Stimulated activated CD8-positive, alpha-beta memory T cell treated with anti-CD3 and anti-CD28 coated beads, Interleukin-4, amount 100 ng/mL, for 1 hour (primary cell): ENCODE measurements at places on chromosomes 12 and 14.

DNA sequence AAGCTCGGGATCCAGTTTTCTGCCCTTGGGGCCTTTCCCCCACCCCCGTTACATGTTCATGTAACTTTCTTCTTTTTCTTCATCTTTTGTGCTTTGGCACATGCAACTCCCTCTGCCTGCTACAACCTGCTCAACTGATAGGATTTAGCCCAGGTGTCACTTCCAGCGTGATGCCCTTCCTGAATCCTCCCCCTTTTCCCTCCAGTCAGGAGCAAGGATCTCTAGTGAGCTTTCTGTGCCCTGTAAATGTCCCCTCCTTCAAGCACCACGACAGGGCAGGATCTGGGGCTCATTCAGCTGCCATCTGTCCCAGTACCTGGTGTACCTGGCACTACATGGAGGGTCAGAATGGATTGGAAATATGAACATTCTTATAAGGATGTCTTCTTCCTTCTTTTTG lies 15.3 kb downstream of the PELI2 start:
- DNase-seq, result no peak

GRCh38 chr12:1805441-1806081 lies 14.8 kb upstream of the LRTM2 start:
- DNase-seq, result no peak

GRCh38 chr12:22598141-22598762 lies 26.7 kb upstream of the ETNK1 start:
- DNase-seq, result no peak

DNA sequence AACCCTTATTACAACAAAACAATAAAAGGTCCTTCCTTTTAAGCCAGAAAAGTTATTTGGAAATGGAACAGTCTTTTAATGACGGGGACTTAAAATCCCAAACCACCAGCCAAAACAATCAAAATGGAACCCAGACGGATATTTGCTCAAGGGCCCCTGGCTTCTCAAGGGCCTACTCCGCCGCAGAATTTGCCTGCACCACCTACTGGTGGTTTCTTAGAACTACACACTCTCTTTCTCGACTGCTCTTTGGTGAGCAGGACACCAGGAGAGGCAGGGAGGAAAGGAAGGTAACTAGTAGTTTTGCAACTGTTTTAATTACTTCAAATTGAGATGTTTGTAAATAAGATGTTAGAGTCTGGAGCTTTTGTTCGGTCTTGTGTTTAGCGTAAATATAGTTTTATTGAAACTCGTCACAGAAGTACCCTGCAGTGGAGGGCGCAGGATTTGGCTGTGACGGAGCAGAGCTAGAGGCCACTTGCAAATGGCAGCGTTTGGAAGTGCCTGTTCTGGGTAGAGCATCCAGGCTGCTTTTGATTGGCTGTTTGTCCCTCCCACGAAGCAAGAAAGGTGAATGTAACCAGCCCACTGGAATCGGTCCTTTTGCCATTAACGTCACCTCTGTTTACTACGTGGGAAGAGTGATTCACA lies 238.5 kb downstream of the CACNA1C start:
- no peak for DNase-seq

DNA sequence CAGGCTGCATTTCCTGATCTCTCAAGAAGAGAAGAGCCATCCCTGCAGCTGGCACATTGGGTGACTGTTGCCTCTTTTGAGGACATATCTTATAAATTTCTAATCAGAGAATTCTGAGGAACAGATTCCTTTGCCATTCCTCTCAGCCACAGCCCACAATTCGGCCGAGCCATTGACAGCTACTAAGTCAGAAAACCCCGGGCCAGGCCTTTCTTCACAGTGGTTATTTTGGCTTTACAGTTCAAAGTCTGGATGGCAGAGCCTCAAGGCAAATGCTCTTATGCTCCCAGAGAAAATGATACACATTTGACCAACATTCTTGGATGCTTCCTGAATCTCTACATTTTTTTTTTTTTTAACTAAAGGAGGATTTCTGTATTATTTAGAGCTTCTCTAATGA lies 138.4 kb upstream of the FRMD6 start:
- no peak for DNase-seq

- no peak for DNase-seq
Measured at GRCh38 chr12:116299665-116300328, 22.3 kb upstream of the MED13L start.

DNA sequence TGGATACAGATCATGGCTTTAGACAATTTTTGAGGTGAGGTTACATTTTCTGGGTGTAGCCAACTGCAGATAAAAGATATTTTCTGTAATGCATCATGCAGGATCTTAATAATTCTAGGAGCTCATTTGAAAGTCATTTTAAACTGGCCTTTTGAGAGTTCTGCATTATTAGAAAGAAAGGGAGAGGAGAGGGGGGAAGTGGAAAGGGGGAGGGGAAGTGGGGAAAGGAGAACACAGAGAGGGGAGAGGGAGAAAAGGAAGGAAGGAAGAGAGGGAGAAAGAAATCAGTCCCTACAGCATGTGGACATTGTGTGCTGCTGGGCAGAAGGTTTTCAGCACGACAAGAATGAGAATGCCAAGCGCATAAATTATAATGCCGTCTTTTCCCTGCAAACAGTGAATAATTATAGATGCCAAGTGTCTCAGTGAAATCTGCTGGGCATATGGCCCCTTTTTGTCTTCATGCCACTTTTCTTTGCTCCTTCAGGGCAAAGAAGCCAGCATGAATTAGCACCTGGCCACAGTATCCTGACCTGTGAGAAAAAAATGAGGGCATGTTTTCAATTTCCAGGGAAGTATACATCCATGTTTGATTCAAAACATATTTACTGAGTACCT lies 22.7 kb upstream of the PPP2R5C start:
- DNase-seq, result no peak

- no peak for DNase-seq
Measured at GRCh38 chr12:121893961-121894460, 5.4 kb downstream of the PSMD9 start.

- DNase-seq, result no peak
Measured at GRCh38 chr12:65799331-65799730, 25.0 kb upstream of the HMGA2 start.

GRCh38 chr14:75340921-75341320 lies 62.3 kb downstream of the FOS start:
- DNase-seq, result no peak

GRCh38 chr12:116920939-116921338 lies 10.2 kb downstream of the FBXW8 start:
- no peak for DNase-seq

GRCh38 chr14:91387951-91388381 lies 29.7 kb downstream of the CCDC88C start:
- DNase-seq, result no peak

DNA sequence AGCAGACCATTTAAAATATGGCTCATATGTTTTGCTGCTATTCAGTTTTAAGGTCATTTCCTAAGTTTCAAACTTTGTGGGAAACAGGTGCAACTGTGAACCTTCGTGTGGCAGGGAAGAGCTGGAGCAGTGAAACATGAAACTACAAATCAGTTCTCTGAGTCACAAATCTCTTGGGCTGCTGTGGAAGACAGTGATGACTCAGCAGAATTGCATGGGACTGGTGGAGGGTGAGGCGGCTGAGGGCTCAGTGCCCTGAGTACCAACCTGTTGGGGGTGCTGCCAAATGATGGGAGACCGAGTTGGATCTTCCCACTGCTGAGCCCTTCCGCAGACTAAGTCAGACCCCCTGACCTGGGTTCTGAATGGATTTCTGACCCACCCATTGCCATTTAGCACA lies 8.4 kb upstream of the CALM1 start:
- DNase-seq, result no peak

DNA sequence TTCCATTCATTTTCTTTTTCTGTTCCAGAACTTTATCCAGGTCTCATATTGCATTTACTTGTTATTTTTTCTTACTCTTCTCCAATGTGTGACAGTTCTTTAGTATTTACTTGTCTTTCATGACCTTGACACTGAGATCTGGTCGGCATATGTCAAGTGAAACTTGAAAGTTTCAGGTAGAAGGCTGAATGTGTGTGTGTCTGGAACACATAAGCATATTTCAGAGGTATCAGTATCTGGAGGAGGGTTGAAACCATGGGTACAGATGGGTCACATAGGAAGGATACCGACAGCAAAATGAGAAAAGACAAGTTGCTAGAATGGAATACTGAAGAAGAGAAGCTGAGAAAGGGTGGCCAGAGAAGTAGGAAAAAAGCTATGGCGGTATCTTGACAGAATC lies 22.5 kb upstream of the PTGDR start:
- DNase-seq, result no peak

DNA sequence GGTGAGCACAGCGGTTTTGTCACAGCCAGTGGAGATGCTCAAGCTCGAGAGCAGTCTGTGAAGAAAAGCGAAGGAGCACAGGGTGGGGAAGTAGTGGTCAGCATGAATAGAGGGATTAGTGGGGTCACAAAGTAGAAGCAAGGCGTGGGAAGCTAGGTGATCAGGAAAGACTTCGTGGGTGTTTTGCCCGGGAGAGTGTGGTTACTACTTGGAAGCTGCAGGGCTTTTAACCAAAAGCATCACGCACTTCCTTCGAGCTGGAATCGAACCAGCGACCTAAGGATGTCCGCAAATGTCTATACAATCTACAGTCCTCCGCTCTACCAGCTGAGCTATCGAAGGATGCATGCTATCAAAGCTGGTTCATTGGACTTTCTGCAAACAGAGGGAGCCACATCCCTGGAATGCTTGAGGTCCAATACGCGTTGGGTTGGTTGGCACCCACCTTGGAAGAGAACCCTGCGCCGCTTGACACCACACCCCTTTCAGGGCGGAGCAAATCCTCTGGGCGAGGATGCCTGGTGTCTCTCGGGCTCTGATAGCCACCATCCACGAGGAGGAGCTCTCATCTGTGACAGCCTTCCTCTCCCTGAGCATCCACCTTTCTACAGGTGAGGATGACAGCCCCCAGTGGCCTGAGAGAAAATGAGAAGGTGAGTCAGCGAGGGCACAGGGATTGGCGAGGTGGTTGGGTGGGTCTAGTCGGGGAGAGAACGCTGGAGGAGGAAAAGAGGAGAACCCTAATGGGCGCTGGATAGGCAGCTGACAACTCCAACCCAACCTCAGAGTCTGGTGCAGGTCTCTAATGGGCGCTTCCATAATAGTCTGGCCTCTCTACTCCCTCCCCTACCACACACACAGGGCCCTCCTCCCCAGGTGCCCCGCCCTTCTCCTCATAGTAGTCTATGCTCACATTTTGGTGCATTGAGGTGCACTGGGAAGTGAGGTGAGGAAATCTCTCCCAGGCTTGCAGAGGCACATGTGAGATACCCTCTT lies 16.0 kb upstream of the OR6S1 start:
- DNase-seq, result no peak

DNA sequence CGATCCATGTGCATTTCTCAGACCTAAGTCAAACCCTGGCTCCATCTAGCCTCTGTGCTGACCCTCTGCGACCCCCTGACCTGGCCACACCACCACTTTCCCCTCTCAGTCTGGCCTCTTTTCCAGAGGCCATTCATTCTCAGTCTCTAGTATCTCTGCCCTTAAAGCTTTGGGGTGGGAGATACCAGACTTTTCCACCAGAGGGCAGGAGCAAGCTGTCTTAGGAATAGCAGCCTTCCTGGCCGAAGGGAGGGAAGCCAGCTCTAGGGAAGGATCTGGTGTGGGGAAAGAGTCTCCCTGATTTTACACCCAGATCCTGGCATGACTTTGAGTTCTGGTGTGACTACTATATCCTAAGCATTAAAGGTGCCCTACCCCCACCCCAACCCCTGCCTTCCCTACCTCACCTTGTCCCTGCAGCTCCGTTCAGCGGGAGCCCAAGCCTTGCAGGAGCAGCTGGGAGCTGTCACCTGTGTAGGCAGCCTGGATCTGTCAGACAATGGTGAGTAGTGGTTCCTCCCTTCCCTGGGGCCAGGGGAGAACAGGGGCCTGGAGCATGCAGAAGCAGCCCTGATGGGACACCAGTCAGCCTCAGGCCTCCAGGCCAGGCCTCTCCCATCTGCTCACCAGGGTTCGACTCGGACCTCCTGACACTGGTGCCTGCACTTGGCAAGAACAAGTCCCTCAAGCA lies 6.6 kb downstream of the CARMIL3 start:
- peak; percentile 22 for DNase-seq

- DNase-seq, result no peak
Measured at GRCh38 chr12:53484686-53485575, 14.3 kb downstream of the MAP3K12 start.

GRCh38 chr14:104150136-104151025 lies 12.0 kb downstream of the KIF26A start:
- DNase-seq, result no peak

DNA sequence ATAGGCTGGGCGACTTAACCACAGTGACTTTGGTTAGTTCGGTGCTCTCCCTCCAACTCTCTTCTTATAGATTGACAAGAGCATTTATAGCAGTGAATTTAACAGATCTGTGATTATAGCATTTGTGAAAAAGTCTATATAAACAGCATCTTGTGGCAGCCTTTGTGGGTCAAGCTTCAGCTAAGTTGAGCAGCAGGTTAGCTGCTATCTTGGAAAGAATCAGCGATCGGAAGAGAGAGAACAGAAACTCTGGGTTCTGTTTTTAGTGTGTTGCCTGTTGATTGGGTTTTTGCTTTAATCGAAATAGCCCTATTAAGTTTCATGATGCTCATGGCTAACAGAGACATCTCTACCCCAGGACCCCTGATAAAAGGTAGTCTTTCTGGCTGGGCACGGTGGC lies 20.2 kb downstream of the EVL start:
- DNase-seq, result no peak

DNA sequence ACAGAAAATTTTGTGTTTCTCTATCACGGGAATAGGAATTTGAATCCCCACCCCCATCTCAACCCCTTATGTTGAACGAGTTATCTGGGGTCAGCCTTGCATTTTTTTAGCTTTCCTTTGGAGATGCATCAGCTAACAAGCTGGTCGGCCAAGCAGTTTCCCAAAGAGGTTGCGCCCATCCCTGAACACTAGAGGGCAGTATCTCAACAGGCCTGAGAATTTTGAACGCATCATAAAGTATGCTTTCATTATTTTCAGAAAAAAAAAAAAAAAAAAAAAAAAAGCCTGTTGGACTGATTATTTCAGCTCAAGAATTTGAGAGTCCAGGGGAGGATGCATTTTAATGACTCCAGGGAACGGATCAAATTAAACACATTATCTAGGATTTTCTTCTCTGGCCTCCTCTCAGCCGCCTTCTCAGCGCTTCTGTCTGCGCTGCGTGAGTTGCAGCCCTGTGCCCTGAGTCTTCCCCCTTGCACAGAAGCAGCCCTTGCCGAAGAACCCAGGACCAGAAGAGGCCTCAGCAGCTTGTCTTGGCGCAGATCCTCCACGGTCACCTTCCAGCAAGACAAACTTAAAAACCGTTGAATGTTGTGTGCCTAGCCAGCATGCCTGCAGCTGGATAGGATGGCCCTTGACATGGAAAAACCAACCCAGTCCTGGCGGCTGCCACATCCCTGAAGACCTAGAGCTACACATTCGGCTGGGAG lies 76.6 kb upstream of the GZMB start:
- DNase-seq, result no peak

DNA sequence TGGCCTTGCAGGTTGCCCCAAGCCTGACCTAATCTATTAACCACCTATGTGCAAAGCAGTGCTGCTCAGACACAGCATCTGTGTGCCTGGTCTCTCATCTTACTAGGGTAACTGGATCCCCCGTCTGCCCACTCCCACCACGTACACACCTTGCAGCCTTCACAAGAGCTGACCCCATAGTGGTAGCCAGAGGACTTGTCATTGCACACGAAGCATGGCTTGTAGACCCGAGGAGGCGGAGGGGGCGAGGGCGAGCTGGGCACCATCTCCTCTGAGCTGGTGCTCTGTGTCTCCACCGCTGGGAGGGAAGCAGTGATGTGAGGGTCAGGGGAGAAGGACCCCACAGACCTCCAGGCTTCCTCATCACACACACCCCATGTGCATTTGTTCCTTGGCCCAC lies 8.4 kb upstream of the ITGB7 start:
- no peak for DNase-seq
